NCI-H187 (cell line): ENCODE measurements at places on chromosomes 7 and 10.

GRCh38 chr10:57094965-57095364 is 733.9 kb upstream of the ZWINT start:
- DNase-seq = no peak

DNA sequence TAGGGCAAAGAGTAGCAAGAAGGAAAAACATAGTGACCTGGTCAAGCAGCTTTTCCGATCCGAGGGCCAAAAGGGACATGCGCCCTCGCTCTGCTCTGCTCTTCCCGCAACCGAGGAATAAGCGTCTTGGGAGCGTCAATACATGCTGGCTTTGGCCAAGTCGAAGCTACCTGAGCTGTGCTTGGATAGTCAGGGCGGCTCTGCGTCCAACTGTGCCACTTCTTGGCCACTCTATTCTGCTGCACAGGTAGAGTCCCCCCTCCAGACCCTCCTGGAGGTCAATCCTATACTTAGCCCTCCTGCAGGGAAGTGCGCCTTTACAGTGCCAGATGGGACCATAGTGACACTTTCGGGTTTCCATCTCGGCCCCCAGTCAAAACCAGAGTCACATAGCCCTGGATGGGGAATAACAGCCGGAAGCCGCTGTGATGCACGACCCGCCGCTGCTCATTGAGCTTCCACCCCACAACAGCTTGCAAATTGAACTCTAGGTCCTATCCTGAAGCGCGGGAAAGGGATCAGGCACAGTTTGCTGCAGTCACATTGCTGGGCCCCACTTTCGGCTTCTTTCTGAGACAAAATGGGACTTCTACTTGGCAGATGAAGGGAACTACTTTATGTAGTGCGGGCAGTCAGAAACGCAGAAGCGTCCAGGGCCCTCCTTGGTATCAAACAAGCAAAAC is 1.1 kb upstream of the HPSE2 start:
- no peak for DNase-seq

DNA sequence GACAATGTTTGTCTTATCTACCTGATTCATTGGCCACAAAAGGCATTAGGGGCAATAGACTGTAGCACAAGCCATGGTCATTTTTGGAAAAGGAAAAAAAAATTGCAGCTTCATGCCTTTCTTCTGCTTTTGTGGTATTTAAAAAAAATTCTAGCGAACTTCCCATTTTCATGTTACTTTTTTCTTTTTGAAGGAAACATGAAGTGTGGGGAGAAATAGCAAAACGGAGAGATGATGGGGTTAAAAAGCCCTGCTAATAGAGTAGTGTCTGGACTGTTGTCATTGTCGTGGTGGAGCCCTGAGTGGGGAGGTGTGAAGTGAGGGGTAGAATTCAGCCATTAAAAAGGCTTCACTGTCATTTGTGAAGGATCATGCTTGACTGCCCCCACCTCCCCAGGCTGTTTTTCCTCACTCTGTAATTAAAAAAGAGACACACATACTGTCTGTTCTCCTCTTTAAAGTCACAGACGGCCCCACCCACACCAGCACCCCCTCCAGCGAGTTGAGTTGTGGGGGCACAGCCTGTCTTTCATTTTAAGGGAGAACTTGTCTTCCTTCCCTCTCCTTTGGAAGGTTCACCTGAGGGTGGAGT is 272.4 kb downstream of the CREB5 start:
- no peak for DNase-seq

DNA sequence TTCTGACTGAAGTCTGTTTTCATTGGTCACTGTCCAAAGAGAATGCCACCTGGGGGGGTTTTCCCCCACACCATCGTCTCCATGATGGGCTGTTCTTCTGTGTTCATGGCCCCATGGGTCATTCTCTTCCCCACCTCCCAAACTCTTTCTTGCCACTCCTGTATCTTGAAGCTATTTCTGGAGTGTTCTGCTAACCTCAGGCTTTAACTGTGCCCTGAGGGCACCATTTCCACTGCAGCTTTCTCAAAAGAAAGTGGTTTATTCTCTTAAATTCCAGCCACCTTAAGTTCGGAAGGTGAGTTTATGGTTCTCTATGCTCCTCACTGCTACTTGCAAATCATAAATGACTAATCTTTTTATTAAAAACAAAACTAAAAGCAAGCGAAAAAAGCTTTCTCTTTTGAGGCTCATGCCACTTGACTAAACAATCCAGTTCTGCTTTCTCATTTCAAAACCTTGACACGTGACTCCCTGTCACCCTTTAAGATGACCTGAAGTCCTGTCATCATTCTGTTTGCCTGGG is 7.4 kb upstream of the APBB1IP start:
- DNase-seq = no peak

GRCh38 chr7:8500286-8500685 is 66.9 kb downstream of the NXPH1 start:
- no peak for DNase-seq

DNA sequence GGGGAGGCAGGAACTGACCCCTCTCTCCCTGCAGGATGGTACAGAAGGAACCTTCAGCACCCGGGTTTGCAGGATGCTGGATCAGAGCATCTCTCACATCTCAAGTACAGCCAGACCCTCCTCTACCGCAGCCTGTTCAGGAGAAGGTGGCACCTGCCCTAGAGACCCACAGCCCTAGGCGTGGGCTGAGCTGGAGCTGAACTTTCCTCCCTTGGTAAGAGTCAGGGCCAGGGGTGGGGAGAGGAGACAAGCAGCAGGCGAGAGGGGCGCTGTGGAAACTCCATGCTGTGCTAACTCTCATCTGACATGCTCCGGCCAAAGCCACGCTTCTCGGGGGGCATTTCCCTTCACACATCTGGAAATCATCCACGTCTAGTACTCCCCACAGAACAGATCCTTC is 154.4 kb downstream of the DIP2C start:
- DNase-seq = no peak
